ENCODE measurements at places on chromosomes 6 and 20.

- DNase-seq: no peak
These were observed 395.9 kb downstream of the DHX35 start for GRCh38 chr20:39358052-39358451.

DNA sequence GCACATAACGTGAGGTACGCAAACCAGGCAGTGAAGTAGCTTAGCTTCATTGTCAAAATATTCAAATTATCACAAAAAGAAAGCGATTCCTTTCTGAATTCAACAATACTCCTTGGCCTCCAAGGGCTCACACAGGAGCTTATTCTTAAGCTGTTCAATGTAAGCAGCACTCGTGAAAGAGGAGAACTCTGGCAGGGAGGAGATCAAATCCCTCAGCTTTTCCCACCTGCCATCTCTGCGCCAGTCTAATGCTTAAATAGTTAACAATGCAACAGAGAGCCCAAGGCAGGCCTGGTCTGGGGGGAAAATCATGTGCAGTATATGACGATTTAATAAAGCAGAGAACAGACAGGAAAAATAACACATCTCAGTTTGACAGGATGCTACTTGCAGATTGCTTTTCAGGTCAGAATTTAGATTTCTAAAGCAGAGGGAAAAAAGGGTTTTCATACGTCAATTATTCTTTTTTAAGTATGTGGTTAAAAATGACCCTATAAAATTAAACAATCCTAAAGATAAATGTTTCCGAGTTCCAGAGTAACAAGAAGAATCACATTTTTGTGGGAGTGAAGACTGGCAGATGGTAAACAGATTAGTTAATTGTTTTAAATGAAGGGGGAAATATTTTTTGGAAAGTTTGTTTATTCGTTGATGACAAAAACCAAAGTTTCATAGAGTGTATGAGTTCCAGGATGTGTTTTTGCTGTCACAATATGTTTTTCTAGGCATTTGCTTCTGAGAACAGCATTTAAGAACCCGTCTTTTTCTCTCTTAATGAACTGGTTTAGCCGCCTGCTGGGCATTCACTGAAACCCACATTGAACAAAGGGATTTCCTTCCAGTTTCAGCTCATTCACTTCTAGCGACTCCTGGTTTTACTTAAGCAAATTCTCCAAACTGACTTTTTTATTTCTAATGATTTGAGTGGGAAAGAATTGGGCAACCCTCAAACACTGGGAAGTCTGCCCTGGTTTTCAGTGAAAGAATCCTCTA is 45.9 kb downstream of the PLAGL1 start:
- DNase-seq: no peak

GRCh38 chr6:126618639-126619343 is 278.9 kb downstream of the CENPW start:
- no peak for DNase-seq

DNA sequence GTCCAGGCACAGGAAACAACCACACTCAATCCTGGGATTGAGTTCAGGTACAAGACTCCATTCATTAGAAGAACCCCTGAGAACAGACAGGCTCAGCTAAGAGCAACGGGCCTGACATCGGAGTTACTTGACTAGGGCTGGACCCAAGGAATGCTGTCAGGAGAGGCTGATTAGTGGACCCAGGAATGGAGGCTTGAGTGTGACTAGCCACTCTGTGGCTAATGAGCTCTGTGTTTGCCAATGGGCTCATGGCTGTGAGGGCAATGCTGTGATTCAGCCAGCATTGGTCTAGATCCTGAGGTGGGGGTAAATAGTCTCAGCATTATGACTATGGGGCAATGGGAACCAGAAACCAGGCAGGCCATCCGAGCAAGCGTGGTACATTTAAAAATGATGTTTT is 71.8 kb downstream of the RIOK1 start:
- DNase-seq: no peak

GRCh38 chr6:42260396-42260888 is 42.8 kb upstream of the MRPS10 start:
- DNase-seq: no peak

- DNase-seq: no peak
These were observed 22.3 kb downstream of the DNMT3B start for GRCh38 chr20:32784369-32785080.

DNA sequence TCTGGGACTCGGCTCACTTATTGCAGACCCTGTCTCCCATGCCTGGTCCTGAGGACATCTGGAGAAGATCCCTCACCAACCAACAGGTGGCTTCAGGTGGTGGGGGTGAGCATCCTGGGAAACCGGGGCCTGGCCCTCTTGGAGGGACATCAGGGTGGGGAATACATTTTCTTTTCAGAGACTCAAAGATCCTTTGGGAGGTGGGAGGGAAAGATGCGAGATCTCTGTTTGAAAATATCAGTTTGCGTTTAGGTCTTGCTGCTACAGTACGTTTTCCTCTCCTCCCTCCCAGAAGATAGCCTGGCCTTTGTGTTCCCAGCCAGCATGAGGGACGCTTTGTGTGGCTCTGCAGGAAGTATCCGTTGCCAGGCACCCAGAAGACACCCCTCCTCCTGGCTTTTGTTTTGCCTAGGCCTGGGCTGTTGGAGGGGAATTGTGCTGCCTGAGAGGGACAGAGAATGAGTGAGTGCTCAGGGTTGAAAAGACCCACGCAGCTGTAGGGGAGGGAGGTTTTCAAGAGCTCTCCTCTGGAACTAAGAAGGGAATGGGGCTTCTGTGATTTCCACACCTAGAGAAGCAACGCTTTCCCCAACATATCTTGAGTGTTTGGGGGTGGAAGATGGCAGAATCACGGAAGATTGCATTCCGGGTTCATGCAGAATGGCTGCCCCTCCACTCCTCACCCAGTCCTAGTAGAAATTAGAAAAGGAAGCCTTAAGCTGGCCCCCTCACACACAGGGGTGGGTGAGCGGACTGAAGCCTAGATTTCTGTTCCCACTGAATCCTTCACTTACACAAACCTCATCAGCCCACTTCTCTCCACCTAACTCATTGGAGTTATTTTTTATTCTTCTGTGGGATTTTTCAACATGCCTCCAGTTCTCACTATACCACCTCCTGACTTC is 22.0 kb upstream of the SLC2A12 start:
- no peak for DNase-seq

GRCh38 chr6:7674291-7674690 is 51.6 kb upstream of the BMP6 start:
- DNase-seq: no peak

GRCh38 chr6:136628996-136629395 is 78.8 kb upstream of the MAP7 start:
- DNase-seq: no peak

GRCh38 chr6:11752360-11752759 is 26.2 kb downstream of the ADTRP start:
- no peak for DNase-seq

- DNase-seq: no peak
These were observed 825.5 kb upstream of the MANEA start for GRCh38 chr6:94751641-94752329.

- no peak for DNase-seq
These were observed 56.4 kb upstream of the NKX2-4 start for GRCh38 chr20:21453690-21454089.

GRCh38 chr6:127924440-127924839 is 23.6 kb upstream of the THEMIS start:
- no peak for DNase-seq

DNA sequence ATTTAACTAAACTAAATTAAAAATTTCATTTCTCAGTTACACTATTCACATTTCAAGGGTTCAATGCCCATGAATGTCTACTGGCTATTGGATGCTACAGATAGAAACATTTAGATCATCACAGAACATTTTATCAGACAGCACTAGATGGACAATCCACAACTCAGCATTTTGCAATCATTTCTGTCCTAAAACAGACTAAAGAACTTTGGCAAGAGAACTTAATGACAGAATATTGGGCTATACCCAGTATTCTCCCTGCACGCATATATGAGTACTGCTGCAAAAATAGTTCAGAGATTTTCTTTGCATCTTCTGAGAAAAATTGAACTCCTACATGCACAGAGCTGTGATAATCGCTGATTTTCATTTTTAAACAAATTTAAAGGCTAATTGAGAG is 36.1 kb upstream of the FBXO30 start:
- DNase-seq: no peak

GRCh38 chr6:24738741-24739140 is 19.8 kb upstream of the C6orf62 start:
- no peak for DNase-seq

GRCh38 chr6:2970753-2971419 is 481 bp downstream of the SERPINB6 start:
- no peak for DNase-seq

DNA sequence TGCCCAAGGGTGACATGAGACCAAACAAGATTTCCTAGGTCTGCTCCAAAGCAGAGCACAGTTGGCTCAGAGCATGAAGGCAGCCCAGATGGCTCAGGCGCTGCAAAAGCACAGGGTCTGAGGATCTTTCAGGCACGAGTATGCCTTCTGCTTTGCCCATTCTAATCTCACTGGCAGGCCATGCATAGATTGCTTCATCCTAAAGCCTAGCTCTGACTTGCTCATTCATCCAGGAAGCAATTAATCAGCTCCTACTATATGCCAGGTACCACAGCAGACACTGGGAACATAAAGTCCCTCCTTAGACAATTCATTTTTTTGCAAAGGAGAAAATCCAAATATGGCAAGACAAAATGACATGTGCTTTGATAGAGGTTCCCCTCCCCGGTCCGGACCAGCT is 31.2 kb downstream of the GPLD1 start:
- no peak for DNase-seq

DNA sequence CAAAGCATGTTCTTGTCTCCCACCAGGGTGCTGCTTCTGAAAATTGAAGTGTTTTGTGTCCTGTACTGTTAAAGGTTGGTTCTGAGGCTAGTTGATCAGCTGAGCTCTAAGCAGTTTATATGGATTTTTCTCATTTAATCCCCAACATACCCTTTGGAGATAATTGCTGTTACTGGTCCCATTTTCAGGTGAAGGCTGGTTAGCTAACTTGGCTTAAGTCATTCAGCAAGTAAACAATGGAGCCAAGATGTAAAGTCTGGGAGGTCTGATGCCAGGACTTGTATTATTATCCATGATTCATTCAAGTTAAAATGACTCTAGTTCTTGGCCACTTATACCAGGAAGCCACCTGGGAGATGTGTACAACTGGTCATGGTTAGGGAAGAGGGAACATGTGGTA is 42.5 kb upstream of the FERMT1 start:
- DNase-seq: no peak

- DNase-seq: no peak
These were observed 183.0 kb downstream of the TASP1 start for GRCh38 chr20:13455713-13456112.

DNA sequence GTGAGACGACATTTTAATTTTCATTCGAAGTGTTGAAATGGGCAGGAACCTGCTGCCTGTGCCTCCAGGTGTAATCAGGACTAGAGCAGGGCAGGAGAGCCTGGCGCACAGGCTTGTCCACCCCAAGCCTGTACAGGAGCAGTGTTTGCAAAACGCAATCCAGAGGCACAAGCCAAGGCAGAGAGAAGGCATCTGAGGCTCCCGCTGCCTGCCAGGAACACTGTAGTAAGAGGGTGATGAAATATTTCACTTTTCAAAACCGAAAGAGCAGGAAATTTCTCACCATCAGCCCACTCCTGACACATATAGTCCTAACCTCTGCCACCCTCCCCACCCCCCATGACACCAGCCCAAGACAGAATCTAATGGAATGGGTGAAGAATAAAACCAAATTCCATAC is 132.5 kb downstream of the RTN4IP1 start:
- DNase-seq: no peak

GRCh38 chr6:96626759-96627364 is 63.9 kb downstream of the FHL5 start:
- no peak for DNase-seq

GRCh38 chr20:34559311-34560140 is 1.0 kb downstream of the MAP1LC3A start:
- DNase-seq: no peak

DNA sequence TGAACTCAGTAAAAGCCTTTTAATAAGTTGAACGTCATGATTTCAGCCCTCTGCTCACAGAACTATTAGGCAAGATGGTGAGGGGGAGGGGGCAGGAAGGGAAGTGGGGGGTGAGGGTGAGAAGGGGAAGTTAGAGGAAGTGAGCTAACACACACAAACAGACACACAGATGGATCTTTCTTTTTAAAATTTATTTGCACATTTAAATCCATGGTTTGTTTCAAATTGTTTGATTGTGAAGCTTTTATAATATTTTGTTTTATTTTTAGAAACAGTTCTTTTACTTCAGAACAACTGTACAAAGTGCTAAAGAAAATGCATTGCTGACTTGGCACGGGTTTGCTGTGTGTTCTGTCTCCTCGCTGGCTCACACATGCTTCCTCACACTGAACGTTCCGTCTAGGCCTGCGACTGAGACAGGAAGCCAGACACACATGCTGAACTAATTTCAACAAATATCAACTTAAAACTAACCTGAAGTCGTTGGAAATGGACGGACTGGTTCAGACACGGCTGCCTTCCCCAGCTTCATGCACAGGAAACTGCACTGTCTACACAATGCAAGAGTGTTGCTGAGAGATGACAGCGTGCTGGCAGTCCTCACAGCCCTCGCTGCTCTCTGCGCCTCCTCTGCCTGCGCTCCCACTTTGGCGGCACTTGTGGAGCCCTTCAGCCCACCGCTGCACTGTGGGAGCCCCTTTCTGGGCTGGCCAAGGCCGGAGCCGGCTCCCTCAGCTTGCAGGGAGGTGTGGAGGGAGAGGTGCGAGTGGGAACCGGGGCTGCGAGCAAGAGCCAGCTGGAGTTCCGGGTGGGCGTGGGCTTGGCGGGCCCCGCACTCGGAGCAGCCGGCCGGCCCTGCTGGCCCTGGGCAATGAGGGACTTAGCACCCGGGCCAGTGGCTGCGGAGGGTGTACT is 8.1 kb upstream of the ZBP1 start:
- DNase-seq: no peak

- DNase-seq: no peak
These were observed 82.2 kb upstream of the NAA20 start for GRCh38 chr20:19934792-19935491.

DNA sequence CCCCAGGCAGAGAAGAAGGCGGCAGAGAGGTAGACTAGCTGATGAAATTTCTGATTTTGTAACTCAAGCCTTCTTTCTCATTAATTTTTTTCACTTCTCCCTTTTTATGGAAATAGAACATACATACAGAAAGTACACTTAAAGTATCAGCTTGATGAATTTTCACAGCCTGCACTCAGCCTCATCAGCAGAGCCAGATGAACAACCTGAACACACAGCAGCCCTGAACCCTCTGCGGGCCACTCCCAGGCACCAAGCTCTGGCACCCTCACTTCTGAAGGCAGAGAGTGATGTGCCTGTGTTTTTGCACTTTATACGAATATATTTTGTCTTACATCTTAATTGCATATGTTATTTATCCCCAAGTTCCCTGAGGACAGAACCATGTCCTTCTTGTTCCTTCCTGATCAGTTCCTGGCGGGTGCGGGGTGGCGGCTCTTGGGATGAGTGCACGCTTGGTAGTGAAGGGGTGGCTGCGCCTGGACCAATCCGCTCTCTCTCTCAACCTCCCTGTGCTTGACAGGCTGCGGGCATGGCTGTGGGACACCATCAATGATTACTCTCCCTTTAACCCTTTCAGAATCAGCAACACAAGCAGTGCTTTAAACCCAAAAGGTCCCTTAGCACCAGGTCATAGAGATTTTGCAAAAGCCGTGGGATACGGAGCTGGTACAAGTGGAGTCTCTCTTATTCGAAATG is 34.8 kb upstream of the AFDN start:
- DNase-seq: no peak

GRCh38 chr6:158150701-158151100 is 17.4 kb downstream of the SERAC1 start:
- DNase-seq: no peak
